ENCODE measurements at places on chromosomes 16 and 17.

- DNase-seq, result no peak
These were observed 96.8 kb downstream of the BRIP1 start for GRCh38 chr17:61766520-61766919.

- DNase-seq, result no peak
These were observed 1.3 kb upstream of the SOCS1 start for GRCh38 chr16:11257131-11257938.

DNA sequence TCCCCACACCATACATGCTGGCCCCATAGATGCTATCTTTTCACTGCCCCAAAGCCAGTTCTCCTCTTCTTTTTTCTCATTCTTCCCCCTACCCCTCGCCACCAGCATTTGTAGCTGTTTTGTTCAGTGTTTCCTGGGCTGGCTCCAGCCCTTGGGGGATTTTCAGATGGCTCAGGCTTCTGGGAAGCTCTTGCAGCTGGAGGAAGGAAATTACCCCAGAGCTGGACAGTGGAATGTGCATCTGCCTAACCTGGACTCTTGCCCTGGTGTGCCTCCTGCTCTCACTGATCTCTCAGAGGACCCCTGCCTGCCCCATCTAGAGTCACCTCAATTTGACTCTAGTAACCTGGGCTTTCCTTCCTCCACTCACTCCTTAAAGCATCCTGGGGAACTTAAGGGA lies 82.8 kb downstream of the MYH13 start:
- DNase-seq, result no peak

DNA sequence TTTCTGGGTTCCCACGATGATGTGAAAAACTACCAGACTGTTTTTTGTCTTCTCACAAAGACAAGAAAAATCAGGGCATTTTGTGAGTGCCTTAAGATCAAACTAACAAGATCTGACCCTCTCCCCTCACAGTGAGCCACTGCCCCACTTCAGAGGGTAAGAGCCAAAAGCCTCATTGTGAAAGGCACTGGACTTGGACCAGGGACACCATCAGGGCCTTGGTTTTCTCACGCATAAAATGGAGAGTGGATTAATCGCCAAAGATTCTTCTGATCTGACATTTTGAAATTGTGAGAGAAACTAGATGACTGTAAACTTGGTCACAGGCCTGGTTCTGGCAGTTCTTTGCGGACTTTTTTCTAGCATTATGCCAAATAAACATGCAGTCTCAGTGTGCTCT lies 21.0 kb upstream of the ENDOV start:
- no peak for DNase-seq

GRCh38 chr16:35631261-35631945 lies 2172.0 kb downstream of the TP53TG3F start:
- no peak for DNase-seq

DNA sequence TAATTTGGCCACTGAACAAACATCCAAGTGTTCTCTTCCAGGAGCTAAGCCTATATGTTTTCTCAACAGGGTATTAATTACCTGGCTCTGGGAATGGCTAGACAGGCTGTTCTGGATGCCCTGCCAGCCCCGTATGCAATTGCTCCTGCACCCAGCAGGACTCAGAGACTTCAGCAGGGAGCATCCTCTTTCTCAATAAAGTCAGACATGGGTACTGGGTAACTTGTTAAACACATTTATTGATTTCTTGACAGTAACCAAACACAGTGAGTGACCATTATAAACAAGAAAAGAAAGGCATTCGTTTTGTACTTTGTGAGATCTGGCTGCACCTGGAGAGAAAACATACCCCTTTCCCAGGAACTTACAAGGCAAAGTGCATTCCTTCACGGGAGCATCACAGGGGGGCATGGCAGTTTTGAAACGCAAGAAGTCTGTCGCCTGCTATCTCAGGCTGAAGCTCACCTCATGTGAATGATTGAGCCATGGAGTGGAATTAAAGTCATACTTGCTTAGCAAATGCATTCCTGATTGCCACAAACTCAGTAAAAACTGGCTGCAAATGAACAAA lies 369.8 kb downstream of the UTP18 start:
- DNase-seq, result peak; percentile 25

DNA sequence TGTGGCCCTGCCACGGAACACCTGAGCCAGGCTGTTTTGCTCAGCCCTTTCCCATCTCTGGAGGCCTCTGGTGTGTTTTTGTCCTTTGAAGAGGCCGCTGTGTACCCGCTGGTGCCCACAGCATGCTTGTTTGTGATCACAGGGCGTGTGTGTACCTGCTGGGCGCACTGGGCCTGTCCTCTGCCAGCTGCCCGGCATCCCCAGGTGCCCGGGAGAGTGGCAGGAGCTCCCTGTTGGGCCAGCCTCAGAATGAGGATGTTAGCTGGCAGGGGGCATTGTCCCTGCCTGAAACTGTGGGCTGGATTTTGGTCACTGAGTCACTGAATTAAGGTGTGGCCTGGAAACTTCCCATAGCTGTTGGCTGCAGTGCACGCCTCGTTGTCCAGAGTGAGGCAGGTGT lies 31.1 kb downstream of the BAIAP2 start:
- no peak for DNase-seq

GRCh38 chr17:78875363-78876093 lies 27.5 kb downstream of the CEP295NL start:
- DNase-seq, result no peak

GRCh38 chr17:81901167-81902022 lies 643 bp upstream of the NPB start:
- no peak for DNase-seq

DNA sequence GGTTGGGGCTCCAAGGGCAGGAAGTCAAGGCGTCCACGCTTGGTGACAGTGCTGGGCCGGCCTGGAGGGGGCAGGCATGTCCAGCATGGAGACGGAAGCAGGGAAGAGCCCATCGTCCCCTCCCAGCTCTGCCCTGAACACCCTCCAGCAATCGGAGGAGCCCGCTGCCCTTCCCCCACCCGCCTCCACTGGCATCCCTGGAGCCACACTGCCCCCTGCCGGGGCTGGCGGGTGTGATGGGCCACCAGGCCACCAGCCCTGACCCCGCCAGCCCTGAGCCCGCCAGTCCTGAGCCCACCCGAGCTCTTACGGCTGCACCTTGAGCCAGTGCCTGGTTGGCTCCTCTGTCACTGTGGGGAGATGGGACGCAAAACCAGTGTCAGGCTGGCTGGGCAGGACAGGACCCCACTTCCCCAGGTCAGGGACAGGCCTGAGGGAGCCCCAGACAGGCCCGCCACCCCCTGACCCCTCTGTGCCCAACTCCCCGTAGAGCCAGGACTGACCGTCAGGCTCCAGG lies 4.1 kb upstream of the CDH15 start:
- no peak for DNase-seq

- DNase-seq, result no peak
These were observed 8.5 kb downstream of the TUBG1 start for GRCh38 chr17:42617956-42618431.

DNA sequence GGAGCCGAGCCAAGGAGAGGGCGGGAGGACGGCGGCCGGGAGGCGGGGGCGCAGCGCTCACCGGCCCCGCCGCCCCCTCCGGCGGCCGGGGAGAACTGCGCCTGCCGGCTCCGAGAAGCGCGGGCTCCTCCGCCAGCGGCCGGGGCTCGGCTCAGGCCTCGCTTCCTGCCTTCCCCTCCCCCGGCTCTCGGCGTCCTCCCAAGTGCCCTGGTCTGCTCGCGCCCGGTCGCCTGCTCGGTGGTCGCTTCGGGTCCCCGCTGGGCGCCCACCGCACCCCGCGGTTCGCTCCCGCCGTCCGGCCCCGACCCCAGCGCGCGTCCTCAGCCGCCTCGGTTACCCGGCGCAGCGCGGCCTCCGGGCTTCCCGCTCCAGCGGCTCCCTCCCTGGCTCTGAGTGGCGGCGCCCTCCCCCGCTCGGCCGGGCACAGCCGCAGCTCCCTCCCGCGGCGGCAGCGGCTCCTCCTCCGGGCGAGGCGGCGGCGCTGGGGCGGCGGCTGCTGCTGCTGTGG lies 313 bp downstream of the UBTF start:
- DNase-seq, result no peak

DNA sequence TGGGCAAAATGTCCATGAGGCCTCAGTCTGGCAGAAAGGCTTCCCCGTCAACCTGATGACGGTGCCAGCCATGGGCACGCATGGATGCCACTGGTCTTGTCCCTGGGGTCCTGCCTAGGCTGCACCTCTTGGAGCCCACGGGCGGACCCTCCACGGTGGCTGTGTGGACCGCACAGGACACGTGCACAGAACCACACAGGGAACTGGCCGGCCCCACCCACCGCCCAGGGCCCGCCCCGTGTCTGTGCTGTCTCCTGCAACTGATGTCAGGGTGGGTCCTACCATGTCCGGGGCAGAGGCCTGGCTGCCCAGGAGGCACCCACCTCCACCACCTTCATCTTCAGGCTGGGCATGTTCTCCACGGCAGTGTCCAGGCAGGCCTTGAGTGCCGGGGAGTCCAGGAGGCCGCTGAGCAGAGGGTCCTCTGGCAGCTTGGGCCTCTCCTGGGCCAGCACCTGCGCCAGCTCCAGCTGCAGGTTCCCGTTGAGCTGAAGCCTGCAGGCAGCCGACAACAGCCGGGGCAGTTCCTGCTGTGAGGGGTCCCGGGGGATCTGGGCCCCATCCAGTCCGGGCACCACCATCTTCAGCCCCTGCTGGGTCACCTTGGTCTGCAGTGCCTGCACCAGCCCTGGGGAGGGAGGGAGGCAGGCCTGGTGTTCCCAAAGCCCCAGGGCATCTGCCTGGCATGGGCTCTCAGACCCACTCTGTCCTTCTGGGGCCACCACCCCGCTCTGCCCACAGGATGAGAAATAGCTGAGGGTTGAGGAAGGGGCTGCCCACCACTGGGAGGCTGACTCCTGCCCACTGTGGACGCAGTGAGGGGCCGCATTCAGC lies 11.9 kb downstream of the FASN start:
- no peak for DNase-seq

- DNase-seq, result no peak
These were observed 3.1 kb downstream of the ATF7IP2 start for GRCh38 chr16:10388988-10389387.

DNA sequence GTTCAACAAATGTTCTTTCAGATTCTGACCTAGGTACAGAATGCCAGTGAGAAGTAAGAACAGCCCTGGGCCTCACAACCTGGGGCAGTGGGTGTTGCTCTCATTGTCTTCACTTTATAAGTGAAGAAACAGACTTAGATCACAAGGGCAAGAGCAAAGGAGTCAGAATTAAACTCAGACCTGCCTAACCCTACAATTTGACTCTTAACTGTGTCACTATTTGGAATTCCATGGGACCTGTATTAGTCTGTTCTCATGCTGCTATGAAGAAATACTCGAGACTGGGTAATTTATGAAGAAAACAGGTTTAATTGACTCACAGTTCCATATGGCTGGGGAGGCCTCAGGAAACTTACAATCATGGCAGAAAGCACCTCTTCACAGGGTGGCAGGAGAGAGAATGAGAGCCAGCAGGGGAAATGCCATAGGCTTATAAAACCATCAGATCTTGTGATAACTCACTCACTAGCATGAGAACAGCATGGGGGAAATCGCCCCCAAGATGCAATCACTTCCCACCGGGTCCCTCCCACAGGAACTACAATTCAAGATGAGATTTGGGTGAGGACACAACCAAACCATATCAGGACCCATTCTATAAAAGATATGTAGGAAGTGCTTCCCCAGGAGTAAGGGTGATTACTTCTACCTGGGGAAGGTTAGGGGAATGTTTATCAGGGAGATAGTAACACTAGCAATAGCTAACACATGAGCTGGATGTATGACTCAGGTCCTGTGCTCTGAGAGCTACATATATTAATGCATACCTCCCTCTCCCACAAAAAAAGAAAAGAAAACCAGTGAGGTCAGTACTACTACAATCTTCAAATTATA lies 270.1 kb downstream of the SOX9 start:
- DNase-seq, result no peak

DNA sequence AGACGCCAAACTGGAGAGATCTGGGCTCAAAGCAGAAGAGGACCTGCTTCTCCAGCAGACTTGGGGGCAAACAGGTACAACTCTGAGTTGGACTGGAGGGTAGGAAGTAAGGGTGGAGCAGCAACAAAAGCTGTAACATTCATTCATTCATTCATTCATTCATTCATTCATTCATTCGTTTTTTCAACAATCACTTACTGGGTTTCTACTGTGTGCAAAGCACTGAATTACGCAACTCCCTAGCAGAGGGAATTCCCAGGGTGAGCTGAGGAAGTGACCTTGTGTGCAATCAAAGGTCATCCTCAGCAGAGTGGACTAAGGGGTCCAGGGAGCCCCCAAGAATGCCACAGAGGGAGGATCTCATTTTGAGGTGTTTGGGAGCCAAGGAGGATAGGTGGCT lies 231.1 kb upstream of the SDK2 start:
- no peak for DNase-seq

DNA sequence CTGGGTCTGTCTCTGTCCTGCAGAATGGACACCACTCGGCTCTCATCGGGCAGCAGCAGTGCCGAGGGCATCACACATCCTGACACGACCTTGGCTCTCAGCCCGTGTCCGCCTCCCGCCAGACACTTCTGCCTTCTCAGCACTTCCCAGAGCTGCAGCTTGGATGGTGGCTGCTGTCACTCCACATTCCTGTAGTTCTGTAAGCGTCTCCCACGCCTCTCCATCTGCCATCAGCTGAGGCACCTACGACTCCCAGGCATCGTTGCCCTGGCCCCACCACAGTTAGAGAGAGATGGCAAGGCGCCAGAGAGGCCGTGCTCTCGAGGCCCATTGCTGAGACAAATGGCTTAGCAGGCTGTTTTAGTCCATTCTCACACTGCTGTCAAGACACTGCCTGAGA lies 195.9 kb upstream of the CHMP6 start:
- DNase-seq, result peak; percentile 15

GRCh38 chr17:50487213-50488096 lies 8.8 kb downstream of the RSAD1 start:
- DNase-seq, result no peak
